Hepatocyte (in vitro differentiated cells): ENCODE measurements at places on chromosomes 1 and 21.
A peak's percentile ranks its signal among the peaks of the same experiment; 100 is the strongest.

- DNase-seq: no peak
Measured at GRCh38 chr1:198040880-198041279, 115.9 kb upstream of the NEK7 start.

- no peak for DNase-seq
Measured at GRCh38 chr1:68271596-68271995, 39.3 kb upstream of the WLS start.

DNA sequence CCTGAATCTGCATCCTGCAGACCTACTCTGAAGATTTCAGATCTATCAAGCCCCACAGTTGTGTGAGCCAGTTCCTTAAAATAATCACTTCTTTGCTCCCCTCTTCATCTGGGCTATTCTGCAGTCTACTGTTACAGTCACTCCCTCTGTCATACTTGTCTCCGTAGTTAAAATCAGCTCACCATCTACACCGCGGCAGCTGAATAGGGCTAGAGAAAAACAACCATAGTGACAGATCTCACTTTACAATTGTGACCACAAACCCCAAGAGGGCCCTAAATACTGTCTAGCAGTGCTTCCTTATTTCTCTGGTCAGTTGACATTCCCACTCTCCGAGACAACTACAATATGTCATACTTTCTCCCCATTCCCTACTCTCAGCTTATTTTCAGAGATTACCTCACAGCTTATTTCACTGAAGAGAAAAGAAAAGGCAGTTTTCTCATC is 12.9 kb downstream of the DESI2 start:
- DNase-seq: no peak

DNA sequence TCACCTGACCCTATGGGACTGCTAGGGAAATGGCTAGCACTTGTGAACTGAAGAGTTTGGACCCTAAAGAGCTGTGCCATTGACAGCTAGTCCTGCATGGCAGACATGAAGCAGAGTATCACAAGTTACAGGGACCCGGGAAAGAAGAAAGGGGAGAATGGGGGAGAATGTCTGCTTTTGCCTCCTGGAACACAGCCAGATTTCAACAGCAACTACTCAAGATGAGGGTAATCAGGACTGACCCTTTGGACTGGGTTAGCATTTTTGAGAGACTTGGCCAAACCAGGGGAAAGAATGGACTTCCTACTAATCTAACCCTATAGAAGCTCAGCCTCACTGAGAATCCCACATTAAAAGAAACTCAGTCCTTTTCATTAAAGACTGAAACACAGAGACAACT is 8.7 kb upstream of the UTP25 start:
- DNase-seq: no peak

DNA sequence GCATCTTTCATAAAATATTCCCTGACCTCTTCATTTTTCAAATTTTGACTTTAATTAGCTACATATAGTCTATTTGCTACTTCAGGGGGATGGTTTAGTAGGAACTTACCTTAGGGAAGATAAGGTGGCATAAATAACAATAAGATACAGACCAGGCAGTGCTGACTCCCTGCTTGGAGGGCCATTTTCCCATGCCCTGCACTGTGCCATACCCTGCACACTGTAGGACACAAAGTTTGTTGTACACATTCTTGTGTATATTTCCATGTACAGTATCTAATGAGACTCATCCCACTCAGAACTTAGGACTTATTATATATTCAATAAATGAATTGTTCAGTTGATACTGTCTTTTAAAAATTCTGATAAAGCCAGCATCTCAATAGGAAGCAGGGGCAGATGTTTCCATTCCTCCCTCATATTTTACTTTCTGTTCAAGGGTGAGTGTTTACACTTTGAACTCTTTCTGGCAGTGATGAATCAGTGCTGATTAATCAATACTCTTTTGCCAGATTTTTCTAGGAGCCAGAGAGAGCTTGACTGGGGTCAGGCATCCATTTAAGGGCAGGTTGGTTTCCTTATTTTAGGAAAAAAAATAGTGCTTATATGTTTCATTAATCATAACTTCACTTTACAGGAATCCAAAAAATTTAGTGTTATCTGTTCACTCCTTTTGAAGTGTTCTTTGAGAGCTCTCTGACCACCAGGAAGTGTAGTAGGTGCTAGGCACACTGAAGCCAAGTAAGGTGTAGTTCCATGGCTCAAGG is 30.6 kb downstream of the MPZL1 start:
- DNase-seq: no peak

DNA sequence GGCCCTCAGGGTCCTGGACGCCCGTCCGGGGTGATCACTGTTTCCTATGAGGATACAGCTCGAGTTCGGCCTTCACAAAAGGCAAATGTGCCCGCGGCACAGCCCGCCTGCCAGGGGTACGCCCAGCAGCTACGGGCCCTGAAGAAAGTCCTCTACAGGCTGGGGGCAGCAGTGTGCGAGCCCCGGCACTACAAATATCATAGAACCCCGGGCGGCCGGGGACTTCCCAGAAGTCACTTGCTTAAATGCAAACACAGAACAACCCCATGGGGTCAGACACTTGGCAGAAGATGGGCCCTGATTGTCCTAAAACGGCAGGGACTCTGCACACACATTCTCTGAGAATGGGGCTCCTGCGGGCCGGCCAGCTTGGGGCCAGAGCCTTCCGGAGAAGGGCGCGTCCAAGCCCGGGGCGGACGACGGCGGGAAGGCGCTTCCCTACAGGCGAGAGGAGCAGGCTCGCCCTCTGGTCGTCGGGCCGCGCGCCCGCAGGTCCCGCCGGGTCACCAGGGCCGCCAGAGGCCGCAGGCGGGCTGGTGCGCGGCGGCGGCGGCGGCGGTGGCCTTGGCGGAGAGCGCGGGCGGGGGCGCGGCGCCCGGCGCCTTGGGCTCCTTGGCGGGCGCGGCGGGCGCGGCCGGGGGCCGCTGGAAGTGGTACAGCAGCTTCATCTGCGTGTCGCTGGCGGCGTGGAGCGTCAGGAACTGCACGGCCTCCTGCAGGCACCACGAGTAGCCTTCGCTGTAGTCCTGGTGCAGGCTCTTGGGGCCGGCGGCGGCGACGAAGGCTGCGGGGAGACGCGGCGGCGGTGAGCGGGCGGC is 888 bp downstream of the HES5 start:
- peak; percentile 64 for DNase-seq

GRCh38 chr1:6971048-6971447 is 185.8 kb downstream of the CAMTA1 start:
- DNase-seq: no peak

- no peak for DNase-seq
Measured at GRCh38 chr1:203367057-203367456, 16.1 kb upstream of the FMOD start.

- no peak for DNase-seq
Measured at GRCh38 chr1:56506951-56507491, 72.3 kb downstream of the PLPP3 start.
